ENCODE measurements at places on chromosomes 6 and 20.
A peak's percentile ranks its signal among the peaks of the same experiment; 100 is the strongest.

DNA sequence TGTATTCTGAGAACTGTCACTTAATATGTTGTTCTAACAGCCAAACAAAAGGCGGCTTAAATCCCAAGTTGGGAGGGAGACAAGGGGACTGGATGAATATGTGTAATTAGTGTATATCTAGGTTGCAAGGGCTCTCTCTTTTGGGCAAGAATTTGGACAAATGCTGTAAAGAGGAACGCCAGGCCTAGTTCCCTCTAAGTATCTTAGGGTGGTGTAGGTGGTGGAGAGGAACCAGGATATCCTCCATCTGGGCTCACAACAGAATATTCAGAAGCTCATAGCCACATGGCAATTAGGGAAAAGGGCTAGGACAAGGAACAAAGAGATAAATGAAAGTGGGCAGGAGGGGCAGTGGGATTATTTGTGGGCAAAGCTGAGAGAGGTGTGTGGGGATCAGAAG lies 149.5 kb downstream of the LRFN2 start:
- H3K4me1 ChIP-seq, result no peaks in the 10 kb centered on the region
- no peak for DNase-seq
- H3K4me3 ChIP-seq, result no peak overlapping the region
- H3K27ac ChIP-seq, result no peak overlapping the region
- H3K36me3 ChIP-seq, result no peaks in the 10 kb centered on the region
- no peaks in the 10 kb centered on the region for H3K27me3 ChIP-seq

- no peak overlapping the region for H3K27ac ChIP-seq
- no peaks in the 10 kb centered on the region for H3K4me1 ChIP-seq
- no peaks in the 10 kb centered on the region for H3K27me3 ChIP-seq
- H3K36me3 ChIP-seq, result no peaks in the 10 kb centered on the region
- DNase-seq, result peak; percentile 37
- H3K4me3 ChIP-seq, result no peak overlapping the region
Measured at GRCh38 chr6:170093658-170094596, 197.0 kb downstream of the DLL1 start.

DNA sequence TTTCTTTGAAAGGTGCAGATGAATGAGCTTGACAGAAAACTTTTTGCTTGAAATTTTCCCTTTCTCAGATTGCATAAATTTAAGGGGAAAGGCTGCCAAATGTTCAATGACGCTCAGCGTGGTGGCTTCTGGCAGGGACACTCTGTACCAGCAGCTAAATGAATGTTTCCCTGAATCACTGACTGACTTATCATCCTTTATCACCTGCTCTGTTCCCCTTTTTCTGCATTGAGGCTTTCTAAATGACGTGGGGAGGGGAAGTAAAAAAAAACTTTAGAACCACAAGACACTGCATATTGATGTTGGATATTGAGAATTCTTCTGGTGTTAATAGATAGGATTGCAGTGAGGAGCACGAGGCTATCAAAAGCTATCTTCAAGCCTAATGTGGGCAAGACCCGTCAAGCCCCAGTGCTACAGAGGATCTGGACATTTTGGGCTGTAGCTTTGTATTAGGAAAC lies 46.9 kb upstream of the ENPP5 start:
- H3K27ac ChIP-seq, result no peak overlapping the region
- H3K27me3 ChIP-seq, result peaks cover 6% of the 10 kb centered on the region
- H3K36me3 ChIP-seq, result no peaks in the 10 kb centered on the region

- H3K4me3 ChIP-seq, result no peak overlapping the region
- H3K27me3 ChIP-seq, result no peaks in the 10 kb centered on the region
- no peak overlapping the region for H3K27ac ChIP-seq
- H3K4me1 ChIP-seq, result no peaks in the 10 kb centered on the region
- no peak for DNase-seq
Measured at GRCh38 chr6:111096246-111096645, 8.9 kb downstream of the SLC16A10 start.

DNA sequence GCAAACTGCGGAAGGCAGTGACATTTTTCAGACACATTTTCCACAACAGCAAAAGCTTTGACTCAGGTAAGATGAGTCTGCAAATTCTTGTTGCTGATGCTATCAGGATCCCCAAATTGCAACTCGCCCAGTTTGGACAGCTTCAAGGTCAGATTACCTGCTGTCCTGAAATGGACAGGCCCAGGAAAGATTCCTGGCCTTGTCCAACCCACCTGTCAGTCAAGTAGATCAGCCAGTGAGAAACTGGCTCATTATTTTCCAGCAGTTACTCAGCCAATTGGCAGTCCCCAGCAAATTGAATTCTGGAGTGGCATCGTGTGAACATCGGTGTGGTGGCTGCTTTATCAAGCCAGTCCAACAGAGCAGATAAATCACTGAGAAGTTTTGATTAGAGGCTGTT lies 84.5 kb upstream of the SNAP25 start:
- no peaks in the 10 kb centered on the region for H3K27me3 ChIP-seq
- no peak overlapping the region for H3K4me3 ChIP-seq
- H3K27ac ChIP-seq, result no peak overlapping the region
- peaks cover 13% of the 10 kb centered on the region for H3K4me1 ChIP-seq
- H3K36me3 ChIP-seq, result no peaks in the 10 kb centered on the region

GRCh38 chr20:3781153-3781910 lies at the start of gene SPEF1:
Gene SPEF1, minus strand, starts transcription at chr20:3781448. Its CDS starts 161 bp downstream, at chr20:3781287.
- no peaks in the 10 kb centered on the region for H3K36me3 ChIP-seq
- H3K4me1 ChIP-seq, result peaks cover 17% of the 10 kb centered on the region
- H3K27ac ChIP-seq, result no peak within 1 kb of the TSS

- no peaks in the 10 kb centered on the region for H3K27me3 ChIP-seq
- H3K4me3 ChIP-seq, result no peak overlapping the region
- no peak for DNase-seq
Measured at GRCh38 chr6:32903952-32904351, 36.9 kb downstream of the HLA-DMB start.

DNA sequence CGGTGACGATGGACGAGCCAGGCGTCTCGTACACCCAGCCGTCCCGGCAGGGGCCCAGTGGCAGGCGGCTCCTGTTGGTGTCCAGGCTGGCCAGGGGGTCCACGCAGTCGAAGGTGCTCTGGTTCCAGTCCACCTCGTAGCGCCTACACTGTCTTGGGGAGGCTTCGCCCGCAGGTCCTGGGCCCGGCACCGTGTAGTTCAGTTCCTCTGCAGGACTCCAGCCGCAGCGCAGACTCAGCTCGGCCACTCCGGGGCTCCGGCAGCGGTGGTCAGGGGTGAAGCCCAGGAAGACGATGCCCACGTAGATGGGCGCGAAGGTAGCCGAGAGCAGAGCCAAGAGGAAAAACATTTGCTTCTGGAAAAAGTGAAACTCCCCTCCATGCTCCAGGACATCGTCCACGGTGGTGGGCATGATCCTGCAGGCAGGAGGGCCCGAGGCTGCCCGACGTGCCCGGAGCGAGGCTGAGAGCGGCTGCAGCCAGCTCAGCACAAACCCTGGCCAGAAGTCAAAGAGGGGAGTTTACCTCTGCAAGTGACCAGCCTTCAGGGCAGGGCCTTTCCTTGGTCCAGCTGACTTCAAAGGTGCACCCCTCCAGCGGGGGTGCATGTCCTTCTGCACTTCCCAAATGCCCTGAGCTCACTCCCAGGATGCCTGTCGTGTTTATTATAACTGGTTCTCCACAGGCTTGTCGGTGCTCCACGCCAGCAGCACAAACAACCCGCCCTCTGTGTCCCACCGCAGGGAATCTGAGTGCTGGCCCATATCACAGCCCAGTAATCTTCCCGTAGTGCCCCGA lies at the start of gene SLC22A2:
Gene SLC22A2 (minus strand): TSS at position 476 of the 797 bp plus-strand sequence. CDS start 64 bp downstream, at position 412.
- no peak within 1 kb of the TSS for H3K4me3 ChIP-seq
- H3K4me1 ChIP-seq, result peaks cover 21% of the 10 kb centered on the region

GRCh38 chr20:50005471-50005981 lies 22.7 kb downstream of the SNAI1 start:
- DNase-seq, result no peak
- H3K4me1 ChIP-seq, result peaks cover 9% of the 10 kb centered on the region
- H3K36me3 ChIP-seq, result no peaks in the 10 kb centered on the region
- no peak overlapping the region for H3K4me3 ChIP-seq

All from H1 (cell line).